ENCODE measurements at places on chromosomes 4 and X.

- DNase-seq = no peak
Measured at GRCh38 chr4:71304289-71304850, 34.5 kb upstream of the SLC4A4 start.

DNA sequence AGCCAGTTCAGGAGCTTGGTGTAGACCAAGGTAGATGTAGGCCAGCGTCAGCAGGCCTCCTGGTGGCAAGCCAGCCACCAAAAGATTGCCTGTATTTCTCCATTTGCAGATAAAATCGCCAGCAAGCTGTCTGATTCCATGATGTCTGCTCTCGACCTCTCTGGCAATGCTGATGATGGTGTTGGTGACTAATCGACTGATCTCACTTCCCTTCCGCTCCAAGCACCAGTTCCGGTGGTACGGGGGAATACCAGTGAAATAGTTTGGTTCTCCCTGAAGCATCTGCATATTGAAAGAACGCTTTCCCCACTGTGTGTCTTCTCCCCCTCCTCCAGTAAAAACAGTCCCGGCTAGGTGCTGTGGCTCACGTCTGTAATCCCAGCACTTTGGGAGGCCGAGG lies 30.4 kb downstream of the GNL3L start:
- DNase-seq = no peak

DNA sequence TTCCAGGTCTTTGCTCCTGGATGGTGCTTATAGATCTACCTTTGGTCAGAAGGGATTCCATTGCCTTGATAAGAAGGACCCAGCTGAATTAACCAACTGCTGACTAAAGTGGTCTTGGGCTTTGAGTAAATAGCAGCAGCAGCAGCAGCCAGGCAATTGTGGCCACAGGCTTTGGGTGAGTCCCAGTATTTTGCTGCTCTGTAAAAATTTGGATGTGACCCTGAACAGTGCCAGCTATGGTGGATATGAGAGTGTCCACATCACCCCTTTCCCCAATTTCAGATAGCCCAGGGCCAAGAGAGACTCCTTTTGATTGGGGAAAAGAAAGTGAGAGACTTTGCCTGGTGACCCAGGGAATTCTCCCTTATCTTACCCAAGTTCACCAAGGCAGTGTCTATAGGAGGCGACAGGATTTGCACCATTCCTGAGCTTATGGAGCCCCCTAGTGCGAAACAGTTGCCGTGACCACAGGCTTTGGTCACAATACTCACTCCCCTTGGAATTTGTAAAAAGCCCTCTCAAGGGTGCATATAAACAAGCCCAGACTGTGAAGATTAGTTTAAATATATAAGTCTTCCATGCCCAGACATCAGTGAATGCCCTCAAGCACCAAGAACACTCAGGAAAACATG lies 518.0 kb downstream of the TMA16 start:
- no peak for DNase-seq

GRCh38 chrX:37686996-37687395 lies 1.4 kb downstream of the XK start:
- DNase-seq = no peak

DNA sequence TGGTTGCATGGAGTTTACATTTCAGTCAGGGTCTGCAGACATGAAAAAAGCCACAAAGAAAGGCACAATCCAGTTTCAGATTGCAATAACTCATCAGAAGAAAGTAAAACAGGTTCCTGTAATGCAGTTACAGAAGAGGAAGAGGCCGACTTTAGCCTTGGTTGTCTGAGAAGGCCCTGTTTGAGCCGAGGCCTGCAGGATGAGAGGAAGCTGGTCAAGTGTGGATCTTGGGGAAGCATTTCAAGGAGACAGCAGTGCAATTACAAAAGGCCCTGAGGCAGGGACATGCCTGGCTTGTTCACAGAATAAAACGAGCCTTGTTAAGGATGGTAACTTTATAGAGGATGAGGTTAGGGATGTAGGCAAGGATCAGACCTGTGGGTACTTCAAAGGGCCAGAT lies 62.4 kb downstream of the AFF2 start:
- DNase-seq = no peak

GRCh38 chr4:1406981-1407656 lies 877 bp upstream of the NKX1-1 start:
- no peak for DNase-seq

GRCh38 chrX:5236749-5237148 lies 991.9 kb downstream of the NLGN4X start:
- no peak for DNase-seq

- DNase-seq = no peak
Measured at GRCh38 chrX:149641835-149642234, 10.2 kb upstream of the TMEM185A start.

GRCh38 chrX:95076449-95076848 lies 1402.4 kb downstream of the FAM133A start:
- no peak for DNase-seq

DNA sequence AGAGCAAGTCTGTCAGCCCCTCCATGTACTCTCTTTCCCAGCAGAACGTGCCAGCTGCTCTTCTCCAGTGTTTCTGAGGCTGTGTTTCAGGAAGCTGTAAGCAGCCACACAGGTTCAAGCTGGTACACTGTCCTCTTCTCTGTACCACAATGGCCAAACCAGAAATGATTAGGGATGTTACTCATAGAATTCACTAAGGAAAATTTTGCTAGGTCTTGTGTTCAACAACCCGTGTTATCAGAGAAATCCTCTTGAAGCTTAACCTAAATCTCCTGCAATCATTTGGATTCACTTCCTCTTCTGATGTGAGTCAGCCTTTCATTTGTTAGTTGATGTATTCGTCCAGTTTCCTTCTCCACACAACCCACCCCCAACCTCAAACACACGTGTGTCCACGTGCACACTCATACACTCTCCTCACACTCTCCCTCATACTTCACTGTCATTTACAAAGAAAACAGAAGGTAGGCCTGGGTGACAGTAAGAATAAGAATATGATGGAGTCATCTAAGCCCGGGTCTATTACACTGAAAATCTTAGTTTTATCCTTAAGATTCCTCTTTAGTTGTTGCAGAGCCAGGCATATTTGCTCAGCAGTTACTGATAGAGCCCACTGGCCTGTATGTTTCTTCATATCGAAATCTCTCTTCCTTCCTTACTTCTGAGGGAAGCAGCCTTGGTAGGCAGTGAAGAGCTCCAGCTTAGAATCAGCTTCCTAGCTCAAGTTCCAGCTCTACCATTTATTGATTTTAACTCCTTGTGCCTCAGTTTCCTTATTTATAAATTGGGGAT lies 63.4 kb downstream of the DCUN1D4 start:
- no peak for DNase-seq

- DNase-seq = no peak
Measured at GRCh38 chr4:116664198-116664597, 421.2 kb downstream of the TRAM1L1 start.

GRCh38 chr4:184355111-184355604 lies 119.2 kb downstream of the IRF2 start:
- no peak for DNase-seq

- no peak for DNase-seq
Measured at GRCh38 chrX:10102046-10102704, 54.6 kb upstream of the CLCN4 start.

DNA sequence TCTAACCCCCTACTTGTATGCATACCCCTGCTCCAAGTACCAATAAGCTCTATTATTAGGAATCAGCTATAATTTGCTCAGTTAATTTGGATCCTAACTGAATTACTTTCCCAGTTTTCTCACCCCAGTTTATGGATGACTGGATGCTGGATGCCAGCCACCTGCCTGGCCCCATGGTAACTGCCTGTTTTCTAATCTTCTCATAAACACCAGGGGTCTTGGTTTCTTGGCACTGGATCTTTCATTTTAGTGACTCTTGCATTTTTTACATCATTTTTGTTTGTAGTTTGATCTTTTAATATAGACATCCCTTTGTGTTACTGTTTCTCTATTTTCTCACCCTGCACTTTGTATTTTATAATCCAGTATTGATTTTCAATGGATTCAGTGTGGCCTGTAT lies 246.8 kb downstream of the ADGRL3 start:
- no peak for DNase-seq

- no peak for DNase-seq
Measured at GRCh38 chrX:40171513-40172400, 74.0 kb upstream of the BCOR start.

GRCh38 chrX:40281336-40282005 lies 183.7 kb upstream of the BCOR start:
- no peak for DNase-seq

DNA sequence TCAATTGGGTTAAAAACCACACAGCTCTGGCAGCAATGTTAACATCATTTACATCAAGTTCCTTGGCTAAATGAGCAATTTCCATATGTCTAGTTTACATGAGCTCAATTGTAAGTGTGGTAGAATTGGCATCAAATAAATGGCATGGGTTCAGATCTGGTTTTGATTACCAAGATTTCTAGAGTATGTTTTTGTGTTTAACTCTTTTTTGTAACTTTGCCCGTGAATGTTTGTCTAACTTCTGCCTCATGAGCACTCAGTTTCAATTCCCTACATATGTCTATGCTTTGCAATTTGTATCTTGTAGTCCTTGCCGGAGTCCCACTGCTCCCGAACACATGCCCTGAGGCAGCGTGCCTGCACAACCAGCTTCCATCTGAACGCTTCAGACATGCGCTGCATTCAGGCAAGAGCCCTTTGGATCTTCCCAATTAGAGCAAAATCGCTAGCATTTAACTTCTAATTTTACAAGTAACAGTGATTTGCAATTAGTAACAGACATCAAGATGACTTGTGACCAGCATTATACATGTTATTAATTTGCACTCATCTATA lies 644.4 kb downstream of the TRIML1 start:
- DNase-seq = no peak

DNA sequence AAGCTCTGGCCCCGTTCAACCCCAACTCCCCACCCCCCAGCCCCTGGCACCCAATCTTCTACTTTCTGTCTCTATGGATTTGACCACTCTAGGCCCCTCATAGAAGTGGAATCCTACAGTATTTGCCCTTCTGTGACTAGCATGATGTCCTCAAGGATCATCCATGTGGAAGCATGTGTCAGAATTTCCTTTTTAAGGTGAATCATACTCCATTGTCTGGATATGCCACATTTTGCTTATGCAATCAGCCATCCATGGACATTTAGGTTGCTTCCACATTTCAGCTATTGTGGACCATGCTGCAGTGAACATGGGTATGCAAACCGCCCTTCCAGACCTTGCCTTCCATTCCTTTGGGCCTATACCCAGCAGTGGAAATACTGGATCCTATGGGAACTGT lies 15.5 kb downstream of the CCNQ start:
- DNase-seq = no peak

DNA sequence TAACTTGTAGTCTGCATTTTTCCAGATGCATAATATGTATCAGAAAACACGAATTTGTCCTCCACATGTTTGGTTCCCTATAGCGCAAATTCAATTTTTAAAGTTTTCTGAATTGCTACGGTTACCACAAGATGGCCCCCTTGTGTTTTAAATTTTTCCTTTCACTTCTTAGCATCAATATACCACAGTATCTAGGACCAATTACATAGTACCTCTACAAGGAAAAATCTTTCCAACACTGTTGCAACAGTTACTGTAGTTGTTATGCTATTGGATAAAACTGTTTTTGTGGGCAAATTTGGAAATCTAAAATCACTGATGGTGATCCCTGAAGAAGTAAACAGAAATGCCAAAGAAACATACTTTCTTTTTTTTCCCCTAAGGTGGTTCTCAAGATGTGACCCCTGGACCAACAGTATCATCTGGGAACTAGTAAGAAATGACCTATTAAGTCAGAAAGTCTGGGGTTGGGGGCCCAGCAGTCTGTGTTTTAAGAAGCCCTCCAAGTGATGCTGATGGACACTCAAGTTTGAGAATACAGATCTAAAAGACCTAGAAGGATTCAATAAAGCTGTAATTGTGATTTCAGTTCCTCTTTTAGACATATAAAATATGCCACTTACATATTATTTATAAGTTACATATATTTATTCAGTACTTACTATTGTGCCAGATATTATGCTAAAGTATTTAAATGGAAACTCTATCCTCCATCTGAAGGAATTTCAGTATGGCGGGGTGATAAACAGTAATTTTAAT lies 3.1 kb downstream of the ZGRF1 start:
- DNase-seq = no peak

DNA sequence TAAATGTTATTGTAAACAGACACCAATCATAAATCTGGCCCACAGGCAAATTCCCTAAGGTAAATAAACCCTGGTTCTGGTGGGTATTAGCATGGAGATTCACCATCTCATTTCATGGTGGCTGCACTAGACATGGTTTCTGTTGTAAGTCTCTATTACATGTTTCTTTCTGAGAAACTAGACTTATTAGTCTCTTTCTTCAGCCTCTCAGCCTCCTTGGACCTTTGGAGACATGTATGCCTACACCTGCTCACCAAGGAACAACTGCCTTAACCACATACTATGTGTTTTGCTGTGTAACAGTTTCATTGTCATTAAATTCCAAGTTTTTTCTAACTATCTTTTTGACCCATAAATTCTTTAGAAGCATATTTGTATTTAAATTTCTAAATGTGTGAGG lies 13.1 kb downstream of the DDIT4L start:
- no peak for DNase-seq

DNA sequence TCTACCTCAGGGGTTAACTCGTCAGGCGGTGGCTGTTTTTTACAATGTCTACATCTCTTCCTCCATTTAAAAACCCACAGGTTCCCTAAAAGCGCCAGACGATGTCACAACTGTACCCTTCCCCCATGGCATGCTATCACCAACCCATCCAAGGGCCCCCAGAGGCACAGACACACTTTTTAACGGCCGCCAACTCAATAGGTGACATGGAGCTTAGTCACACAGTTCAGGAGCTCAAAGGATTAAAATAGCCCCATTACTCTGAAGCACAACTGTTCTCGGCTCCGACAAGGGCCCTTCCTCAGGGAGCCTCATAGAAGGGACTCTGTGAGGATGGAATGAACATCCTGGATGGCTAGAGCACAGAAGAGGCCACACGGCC lies 12.4 kb downstream of the SH3KBP1 start:
- DNase-seq = no peak

DNA sequence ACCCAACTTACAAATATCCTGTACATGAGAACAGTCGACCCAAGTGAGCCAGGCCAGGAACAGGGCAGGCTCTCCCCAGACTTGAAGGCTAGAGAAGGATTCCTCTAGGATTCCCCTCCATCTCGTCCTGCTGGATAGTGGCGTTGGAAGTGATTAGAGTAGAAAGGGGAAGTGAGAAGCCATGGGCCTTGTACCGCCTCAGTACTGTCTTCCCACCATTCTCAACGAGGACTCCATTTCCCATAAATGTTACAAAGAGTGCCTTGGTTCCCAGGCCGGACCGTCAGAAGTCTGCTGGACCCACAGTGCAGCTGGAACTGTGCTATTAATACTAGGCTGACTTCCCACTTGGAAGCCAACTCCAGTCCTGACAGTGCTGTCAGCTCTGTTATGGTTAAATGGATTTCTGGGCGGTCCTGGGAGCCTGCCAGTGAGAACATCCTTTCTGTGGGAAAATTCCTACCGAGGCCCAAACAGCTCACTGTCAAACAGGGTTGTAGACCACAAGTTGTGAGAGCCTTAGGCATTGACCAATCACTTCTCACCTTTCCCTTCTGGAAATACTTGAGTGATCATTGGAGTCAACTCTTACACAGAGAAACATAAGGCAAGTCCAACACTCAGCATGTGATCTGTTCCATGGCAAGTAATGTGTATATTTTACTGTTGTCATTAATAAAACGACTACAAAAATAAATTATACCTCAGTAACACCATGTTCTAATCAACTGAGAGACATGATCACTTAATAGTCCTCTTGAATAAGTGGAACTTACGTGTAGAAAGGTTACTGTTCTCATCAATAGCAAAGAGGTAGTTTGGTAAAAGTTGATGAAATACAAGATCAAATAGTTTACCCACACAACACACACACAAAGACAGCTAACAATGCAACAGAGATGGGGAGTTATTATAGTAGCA lies 58.4 kb downstream of the AMELX start:
- DNase-seq = no peak

GRCh38 chr4:112312610-112313239 lies 15.6 kb downstream of the ALPK1 start:
- no peak for DNase-seq
